HAP-1 (cell line): ENCODE measurements at places on chromosomes 13 and 19.
A peak's percentile ranks its signal among the peaks of the same experiment; 100 is the strongest.

GRCh38 chr19:17743874-17744580 is 7.2 kb upstream of the FCHO1 start:
- no peak for DNase-seq

- no peak for DNase-seq
These were observed 7.8 kb downstream of the ZSWIM4 start for GRCh38 chr19:13803038-13803437.

DNA sequence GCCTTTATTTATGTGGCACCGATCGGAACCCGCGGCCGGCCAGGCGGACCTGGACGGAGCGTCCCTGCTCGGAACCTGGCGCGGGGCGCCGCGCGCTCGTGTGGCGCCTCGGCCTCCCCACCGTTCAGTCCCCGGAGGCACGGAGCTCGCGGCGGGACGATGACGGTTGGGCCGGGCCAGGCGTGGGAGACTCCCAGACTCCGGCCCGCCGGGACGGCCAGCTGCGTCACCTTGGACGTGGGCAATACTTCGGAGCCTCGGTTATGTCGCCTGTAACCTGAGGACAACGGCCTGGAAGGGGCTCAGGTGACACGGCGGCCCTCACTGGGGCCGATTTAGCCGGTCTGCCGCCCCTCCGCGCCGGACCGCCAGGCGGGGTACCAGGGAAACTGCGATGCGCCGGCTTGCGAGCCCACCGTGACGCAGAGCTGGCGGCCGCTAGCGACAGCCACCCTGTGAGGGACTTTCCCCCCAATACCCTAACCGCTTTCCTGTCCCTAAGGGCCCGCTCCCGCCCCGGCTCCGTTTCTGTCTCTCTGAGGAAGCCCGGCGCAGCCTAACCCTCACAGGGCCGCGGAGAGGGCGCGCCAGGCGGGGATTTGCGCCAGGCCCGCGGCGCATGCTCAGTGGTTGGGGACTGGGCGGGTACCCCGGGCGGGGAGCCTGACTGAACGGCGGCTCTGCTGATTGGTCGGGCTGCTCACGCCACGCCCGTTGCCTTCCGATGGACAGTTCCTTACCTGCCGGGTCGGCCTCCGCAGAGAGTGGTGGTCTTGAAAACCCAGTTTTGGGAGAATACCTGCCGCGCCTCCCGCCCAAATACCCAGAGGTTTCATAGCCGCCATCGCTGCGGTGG is 109.5 kb upstream of the DOCK9 start:
- peak; percentile 94 for DNase-seq

- DNase-seq: no peak
These were observed 560.7 kb upstream of the KLHL1 start for GRCh38 chr13:70668983-70669382.

GRCh38 chr13:66424422-66424821 is 805.7 kb downstream of the PCDH9 start:
- no peak for DNase-seq

DNA sequence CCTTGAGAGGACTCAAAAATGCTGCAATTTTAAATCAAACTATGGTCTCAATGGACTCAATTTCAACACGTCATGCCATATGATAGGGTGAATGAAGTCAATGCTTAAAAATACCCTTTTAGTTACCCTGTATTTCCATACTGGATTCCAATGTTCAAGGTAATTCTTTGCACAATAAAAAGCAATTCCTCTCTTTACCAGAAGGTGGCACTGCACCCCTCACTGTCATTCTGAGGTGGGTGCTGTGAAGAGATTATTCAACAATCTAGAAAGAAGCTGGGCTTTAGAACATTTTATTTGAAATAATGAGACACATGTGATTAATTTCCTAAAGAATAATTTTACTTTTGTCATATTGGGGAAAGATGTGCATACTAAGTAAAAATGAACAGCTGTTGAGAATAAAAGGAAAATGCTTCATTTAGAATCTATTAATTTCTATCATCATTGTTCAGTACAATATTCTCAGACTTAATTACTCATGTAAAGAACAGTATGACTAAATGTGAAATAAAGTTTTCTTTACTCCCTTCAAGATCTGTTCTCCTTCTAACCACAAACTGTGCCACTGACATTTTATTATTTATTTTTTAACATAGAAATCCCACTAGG is 789.1 kb downstream of the GPC5 start:
- peak; percentile 49 for DNase-seq

DNA sequence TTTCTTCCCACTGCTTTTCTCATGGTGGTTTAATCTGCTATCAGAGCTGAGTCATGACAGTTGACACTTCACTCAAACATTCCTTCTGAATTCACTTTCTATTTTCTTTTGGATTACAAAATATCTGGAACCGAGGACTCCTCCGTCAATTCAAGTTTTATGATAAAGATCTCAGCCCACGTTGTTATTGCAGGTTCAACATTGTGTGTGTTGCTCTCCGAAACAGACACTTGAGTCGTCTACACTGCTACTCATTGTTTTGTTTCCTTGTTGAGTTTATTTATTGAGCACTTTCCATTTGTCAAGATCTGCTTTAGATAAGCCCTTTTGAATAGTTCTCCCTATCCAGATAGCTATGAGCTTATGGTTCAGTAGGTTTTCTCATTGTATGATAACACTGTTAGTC is 636.1 kb upstream of the GPC6 start:
- DNase-seq: no peak

DNA sequence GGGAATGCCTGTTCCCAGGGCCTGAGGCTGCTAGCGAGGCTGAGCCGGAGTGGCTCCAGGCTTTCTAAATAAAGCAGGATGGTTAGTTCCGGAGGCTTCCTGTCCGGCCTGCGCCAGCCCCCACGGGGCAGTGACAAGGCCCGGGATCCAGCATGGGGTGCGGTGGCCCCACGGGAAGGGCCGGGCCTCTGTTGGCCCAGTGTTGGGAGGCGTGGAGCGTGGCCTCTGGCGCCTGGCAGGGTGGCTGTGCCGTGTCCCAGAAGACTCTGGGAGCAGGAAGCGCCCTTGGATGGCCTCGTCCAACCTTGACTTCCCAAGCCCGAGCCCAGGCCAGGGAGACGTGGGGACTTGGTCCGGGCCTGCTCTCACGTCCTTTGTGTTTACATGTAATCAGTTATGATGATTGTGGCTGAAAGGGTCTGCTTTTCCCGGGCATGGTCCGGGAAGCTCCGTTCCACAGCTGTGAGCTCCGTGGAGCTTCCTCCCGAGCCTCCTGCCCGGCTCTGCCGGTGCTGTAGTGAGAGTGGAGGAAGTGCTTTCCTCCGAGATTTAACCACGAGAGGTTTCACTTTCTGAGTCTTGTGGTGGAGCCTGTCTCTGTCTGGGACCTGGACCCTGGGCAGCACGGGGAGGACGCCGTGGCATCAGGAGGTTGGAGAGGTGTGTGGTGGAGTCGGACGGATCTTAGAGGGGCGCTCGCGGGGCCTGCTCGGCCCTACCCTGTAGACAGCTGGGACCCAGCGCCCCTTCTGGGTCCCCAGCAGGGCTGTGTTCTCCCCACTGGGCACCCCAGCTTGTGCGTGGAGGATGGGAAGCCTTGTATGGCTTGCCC is 4.6 kb downstream of the GNA11 start:
- DNase-seq: no peak

DNA sequence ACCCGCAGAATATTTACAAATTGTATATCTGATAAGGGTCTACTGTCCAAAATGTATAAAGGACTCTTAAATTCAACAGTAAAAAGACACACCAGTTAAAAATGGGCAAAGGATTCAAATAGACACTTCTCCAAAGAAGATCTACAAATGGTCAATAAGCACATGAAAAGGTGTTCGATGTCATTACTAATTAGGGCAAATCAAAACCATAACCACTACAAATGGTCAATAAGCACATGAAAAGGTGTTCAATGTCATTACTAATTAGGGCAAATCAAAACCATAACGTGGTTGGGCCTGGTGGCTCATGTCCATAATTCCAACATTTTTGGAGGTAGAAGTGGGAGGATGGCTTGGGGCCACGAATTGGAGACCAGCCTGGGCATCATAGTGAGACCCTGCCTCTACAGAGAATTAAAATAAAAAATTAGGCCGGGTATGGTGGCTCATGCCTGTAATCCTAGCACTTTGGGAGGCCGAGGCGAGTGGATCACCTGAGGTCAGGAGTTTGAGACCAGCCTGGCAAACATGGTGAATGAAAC is 40.5 kb downstream of the ACTN4 start:
- DNase-seq: no peak

DNA sequence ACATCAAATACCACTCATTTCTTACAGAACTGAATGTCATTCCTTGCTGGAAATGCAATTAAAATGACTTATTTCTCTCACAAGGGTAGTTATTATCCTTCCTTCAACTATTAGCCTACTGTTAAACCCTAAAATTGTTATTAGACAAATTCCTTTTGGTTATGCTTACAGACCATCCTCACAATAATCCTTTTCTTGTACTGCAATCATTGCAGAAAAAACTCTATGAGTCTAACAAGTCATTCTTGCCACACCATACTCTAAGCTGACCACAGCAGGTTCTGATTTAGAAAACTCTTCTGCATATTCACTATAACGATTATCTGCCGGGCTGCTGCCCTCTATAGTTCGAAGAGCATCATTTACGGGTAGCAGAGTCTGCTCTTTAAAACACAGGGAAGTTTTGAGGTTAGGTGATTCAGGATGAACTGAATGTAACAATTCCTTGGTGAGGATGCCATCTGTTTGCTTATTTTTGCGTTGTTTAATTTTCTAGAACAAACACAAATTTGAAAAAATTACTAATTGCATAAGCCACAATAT is 38.2 kb downstream of the MTMR6 start:
- DNase-seq: peak; percentile 79

DNA sequence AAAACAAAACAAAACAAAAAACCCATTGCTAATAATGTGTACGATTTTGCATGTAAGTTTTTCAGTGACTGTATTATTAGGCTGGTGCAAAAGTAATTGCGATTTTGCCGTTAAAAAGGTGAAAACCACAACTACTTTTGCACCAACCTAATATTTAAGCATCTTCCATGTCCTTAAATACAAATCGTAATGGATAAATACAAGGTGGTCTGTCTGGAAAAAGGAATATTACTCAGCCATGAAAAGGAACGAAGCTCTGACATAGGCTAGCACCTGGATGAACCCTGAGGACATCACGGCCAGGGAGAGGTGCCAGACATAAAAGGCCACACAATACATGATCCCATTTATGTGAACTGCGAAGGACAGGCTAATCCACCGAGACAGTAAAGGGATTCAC is 33.2 kb downstream of the GADD45B start:
- DNase-seq: no peak

DNA sequence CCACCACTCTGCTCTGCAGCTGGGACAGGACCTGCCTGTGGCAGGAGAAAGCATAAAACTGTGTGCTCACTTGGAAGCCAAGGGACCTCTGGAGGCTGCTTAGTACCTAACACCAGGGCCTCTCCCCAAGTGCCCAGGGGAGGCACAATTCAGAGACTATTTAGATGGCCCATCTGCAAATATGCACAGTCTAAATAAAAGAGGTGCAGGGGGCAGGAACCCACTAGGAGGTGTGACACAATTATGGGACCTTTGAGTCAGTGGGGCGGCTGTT is 32.6 kb upstream of the EPHX3 start:
- DNase-seq: no peak

GRCh38 chr13:22964245-22964966 is 216.4 kb upstream of the SGCG start:
- no peak for DNase-seq

DNA sequence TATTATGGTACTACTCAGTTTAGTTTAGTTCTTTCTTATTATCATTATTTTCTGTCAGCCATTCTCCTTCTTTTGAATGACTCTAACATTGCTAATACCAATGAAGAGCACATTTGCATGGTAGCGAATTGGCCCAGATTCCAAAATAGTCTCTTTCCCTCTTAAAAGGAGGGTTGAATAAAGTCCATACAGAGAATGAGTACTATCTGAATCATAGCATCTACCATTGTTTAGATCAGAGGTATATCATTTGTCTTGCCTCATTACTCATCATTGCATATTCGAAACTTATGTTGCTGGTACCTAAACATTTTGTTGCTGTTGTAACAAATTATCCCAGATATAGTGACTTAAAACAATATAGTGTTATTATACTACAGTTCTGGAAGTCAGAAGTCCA is 1235.3 kb upstream of the ATXN8OS start:
- no peak for DNase-seq
